Epithelial cell of alveolus of lung (primary cell): ENCODE measurements at places on chromosomes 1 and 21. TPM values are rescaled to one million over a fixed set of nuclear protein-coding genes. Genes with fewer than 3 reads are reported as not detected.

Gene CNR2
- not detected in 2 replicates for total RNA-seq

Gene AADACL4
- total RNA-seq: not detected in 2 replicates

Gene AMY1C
- not detected in 2 replicates for total RNA-seq

Gene CYP4A22
- total RNA-seq: not detected in 2 replicates

Gene TDRD5
- under 0.01 TPM in 1 of 2 replicates, not detected in the other for total RNA-seq

Gene BSND
- total RNA-seq: not detected in 2 replicates

Gene TLR5
- 0.08 and 0.13 TPM in 2 replicates for total RNA-seq

Gene SPAG17
- not detected in 2 replicates for total RNA-seq

Gene AVPR1B
- not detected in 2 replicates for total RNA-seq

Gene ACBD3
- total RNA-seq: 37.8 and 51.3 TPM in 2 replicates

Gene XPR1
- total RNA-seq: 21.5 and 24.0 TPM in 2 replicates

Gene DCST2
- total RNA-seq: not detected in 2 replicates

Gene SIM2
- 0.91 and 8.1 TPM in 2 replicates for total RNA-seq

Gene NLRP3
- 0.13 and 0.32 TPM in 2 replicates for total RNA-seq

Gene DIO1
- not detected in 2 replicates for total RNA-seq

Gene RPE65
- total RNA-seq: 0.32 TPM in 1 of 2 replicates, not detected in the other

Gene KMO
- not detected in 2 replicates for total RNA-seq

Gene CHIT1
- total RNA-seq: not detected in 2 replicates

Gene LYPD8
- total RNA-seq: not detected in 2 replicates

Gene CSF3R
- total RNA-seq: under 0.01 and 4.0 TPM in 2 replicates

Gene HSD11B1
- total RNA-seq: 40.5 and 168 TPM in 2 replicates

Gene KCNK1
- total RNA-seq: 2.2 and 5.5 TPM in 2 replicates

Gene SH3D21
- total RNA-seq: 1.3 and 4.9 TPM in 2 replicates

Gene RHCE
- total RNA-seq: 0.56 and 1.3 TPM in 2 replicates

Gene SH2D1B
- total RNA-seq: not detected in 2 replicates

Gene ITLN2
- total RNA-seq: not detected in 2 replicates

Gene ALX3
- not detected in 2 replicates for total RNA-seq

Gene CACNA1S
- 0.24 TPM in 1 of 2 replicates, not detected in the other for total RNA-seq

Gene LCE3E
- not detected in 2 replicates for total RNA-seq

Gene COL16A1
- 97.9 and 173 TPM in 2 replicates for total RNA-seq
